ENCODE measurements at places on chromosomes 13 and 19.

DNA sequence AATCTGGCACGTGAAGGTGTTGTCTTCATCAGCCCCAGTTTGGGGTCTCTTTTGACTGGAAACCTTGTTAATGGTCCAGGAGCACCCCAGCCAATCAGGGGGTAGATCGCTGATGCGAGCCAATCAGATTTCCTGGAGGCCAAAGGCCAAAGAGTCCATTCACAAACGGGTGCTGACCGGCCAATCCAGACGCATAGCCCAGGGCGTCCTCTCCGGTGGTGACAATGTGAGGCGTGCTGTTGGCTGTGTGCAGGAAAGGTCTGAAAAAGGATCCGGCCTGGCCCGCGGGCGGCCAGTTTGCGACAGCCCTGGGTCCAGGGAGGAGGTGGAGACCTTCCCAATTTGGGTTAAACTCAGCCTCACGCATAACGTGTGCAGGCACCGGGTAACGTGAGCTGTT, 3.1 kb downstream of the MAST3 start:
- no peak for DNase-seq

GRCh38 chr19:30492586-30493270, 120.5 kb downstream of the ZNF536 start:
- DNase-seq, result no peak

DNA sequence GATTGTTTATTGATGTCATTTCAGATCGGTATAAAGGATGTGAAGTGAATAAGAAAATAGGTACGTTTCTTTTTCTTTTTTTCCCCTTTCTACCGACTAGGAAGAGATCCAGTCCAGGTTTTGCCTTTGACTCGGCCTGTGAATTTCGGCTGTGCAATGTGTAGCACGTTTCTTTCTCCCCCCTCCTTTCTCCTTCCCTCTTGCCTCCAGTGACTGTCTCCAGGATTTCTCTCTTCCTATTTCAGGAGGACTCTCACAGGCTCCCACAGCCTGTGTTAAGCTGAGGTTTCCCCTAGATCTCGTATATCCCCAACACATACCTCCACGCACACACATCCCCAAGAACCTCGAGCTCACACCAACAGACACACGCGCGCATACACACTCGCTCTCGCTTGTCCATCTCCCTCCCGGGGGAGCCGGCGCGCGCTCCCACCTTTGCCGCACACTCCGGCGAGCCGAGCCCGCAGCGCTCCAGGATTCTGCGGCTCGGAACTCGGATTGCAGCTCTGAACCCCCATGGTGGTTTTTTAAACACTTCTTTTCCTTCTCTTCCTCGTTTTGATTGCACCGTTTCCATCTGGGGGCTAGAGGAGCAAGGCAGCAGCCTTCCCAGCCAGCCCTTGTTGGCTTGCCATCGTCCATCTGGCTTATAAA, at the start of gene GPC6:
GPC6 (plus strand) TSS at position 185 of the 657 bp plus-strand sequence.
- no peak for DNase-seq

DNA sequence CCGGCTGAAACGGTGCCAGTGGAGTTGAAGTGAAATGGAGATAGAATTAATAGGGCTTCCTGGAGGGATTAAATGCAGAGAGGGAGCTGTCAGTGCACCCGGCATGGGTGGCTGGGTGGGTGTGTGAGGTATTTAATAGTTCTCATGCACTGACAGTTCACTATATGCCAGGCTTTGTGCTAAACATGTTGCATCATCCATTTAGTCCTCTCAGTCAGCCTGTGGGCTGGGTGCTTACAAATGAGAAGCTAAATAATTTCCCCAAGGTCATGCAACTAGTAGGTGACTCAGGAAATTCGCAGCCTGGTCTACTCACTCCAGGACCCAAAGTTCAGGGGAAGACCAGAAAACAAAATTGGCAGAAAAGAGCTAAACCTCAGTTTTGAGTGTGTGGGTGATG, 63.5 kb upstream of the SPATA13 start:
- no peak for DNase-seq

- no peak for DNase-seq
Observed at GRCh38 chr13:97727991-97728390, 225.5 kb upstream of the IPO5 start.

GRCh38 chr19:19643158-19644053, at the start of gene GMIP:
GMIP (minus strand) TSS chr19:19643657; CDS start chr19:19643529, 128 bp downstream.
- DNase-seq, result peak; percentile 89

GRCh38 chr19:28864577-28865042, 348.3 kb downstream of the UQCRFS1 start:
- no peak for DNase-seq

- no peak for DNase-seq
Observed at GRCh38 chr13:47298506-47298905, 401.7 kb upstream of the HTR2A start.

DNA sequence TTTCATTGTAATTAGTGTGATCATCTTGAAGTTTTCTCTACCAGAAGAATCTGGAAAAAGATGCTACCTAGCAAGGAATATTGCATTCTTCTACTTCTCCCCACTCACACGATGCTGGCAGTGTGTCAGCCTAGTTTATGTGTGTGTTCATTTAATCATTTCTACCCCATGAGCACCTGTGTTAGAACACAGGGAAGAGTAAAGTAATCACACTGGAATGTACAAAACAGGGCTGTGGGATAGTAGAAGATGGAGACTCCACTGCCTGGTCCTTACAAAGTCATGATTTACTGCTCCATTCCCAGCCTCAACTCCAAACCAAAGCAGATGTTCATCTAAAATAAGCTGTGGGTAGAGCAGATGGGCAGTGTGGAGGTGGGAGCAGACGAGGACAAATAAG, 47.7 kb upstream of the RGCC start:
- DNase-seq, result no peak

- DNase-seq, result no peak
Observed at GRCh38 chr13:109394311-109394988, 391.9 kb downstream of the IRS2 start.

DNA sequence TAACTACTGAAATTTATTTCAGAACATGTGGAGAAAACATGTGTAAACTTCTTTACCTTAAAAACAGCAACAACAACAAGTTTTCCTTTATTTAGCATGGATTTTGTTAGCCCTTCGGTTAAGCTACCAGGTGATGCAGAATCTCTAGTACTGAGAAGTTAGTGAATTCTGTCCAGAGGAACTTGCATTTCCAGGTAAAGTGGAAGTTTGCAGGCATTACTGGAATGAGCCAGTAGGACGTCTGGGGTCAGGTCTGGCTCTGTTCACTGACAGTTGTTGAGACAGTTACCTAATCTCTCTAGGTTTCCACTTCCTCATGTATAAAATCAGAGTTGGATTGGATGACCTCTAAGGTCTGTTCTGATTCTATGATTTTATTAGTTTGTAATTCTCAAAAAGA, 244.3 kb downstream of the OLFM4 start:
- DNase-seq, result no peak

- peak; percentile 79 for DNase-seq
Observed at GRCh38 chr13:114148521-114148855, 16.1 kb upstream of the RASA3 start.

DNA sequence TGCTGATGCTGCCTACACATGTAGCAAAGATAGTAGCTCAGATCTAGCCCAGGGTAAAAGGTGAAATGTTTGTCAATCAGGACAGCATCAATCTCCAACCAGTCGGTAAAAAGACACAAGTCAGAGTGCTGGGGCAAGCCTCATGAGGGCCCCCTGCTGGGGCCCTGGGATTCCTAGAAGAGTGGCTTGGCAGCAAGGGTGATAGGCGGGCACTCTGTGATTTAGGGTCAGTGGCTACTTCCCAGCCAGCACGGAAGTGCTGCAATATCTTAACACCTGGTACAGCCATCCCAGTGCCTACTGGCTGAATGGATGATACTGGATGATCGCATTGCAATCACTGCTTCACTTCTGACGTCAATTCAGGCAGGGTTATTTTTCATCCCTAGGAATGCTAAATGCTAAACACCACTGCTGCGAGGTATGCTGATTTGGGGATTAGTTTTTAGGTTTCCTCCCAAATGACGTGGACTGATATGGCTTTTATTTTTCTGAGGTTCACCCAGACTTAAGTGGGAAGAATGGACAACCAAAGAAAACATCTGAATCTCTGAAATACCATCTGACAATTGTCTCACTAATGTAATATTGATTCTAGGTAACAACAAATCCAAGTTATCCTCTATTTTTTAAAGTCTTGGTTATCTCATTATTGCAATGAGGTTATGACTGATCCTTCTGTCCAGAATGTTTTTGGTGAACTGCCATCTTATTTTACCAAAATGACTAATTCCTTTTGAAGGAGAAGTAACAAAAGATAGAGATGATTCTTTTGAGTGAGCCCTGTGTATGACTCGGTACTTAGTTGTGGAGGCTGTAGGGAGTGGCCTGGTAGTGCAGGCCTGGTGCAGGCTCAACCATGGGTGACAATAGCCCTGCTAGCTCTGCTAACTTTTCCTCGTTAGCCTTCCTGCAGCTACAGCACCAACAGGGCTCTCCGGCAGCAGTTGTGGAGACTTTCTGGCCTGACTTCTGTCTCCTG, 432.5 kb downstream of the FGF9 start:
- no peak for DNase-seq

DNA sequence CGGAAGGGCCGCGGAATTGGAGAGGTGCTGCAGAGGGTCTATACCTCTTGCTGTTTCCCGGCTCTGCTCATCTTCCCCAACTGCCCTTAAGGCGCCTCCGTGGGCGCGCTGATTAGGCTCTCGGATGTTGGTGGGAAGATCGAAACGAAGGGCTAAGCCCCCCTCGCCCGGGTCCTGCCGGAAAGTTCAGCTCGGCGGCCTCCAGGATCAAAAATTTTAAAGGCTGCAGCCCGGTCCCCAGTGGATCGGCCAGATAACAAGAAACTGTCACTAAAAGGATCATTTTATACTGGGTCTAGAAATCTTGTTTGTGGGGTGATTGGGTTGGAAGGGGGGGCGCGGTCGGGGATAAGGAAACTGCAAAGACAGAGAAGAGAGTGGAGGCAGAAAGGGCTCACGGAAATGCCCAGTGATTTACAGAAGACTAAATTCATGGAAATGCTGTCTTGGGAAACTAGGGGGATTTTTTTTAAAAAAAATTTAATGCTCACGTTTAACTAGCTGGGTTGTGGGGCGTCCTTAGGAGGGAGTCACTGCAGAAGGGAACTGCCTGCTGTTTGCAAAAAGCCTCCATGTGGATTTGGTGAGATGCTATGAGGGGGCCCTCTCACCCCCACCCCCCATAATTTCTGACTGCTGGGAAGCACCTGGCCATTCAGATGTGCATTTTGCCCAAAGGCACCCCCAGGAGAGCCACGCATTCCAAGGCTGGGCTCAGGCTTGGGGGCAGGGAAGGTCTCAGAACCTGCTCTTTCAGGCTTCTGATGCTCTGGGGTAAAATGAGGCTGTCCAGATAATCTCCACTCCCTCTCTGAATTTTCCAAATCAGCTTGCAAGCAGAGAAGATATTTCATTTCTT, 7.7 kb downstream of the CDX2 start:
- no peak for DNase-seq

GRCh38 chr19:2675892-2676291, 26.6 kb downstream of the GNG7 start:
- no peak for DNase-seq

DNA sequence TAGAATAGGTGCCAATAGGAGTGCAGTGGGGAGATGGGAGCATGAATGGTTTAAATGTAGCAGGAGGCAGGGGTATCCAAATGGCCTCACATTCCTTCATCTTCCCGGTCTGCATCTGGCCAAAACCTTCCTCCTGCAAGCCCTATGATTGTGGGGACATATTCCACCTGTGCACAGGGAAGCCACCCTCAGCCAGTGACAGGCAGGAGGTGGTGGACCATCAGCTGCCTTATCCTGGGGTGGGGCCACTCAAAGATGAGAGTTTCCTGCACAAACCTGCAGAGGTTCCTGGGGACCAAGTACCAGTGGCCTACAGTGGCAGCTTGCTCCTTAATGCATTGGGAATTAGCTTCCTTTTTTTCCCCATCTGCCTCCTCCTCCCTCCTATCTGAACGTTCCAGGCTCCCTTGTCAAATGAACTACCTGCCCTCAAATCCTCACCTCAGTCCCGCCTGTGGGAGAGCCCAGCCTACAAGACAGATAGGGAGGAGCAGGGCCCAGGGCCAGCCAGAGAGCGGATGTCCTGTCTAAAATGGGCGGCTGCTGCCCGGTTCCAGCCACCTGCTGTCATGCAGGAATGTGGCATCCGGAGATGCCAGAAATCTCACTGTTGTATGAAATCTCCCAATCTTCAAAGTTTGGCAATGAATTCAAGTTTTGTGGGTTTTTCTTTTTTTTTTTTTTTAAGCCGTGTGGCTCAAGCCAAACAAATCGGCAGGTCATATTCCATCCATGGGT, 85.0 kb downstream of the TSHZ3 start:
- no peak for DNase-seq

GRCh38 chr19:57746580-57747471, at the start of gene ZNF776:
ZNF776 (plus strand) TSS chr19:57746815; CDS start chr19:57747059, 244 bp downstream.
- DNase-seq, result peak; percentile 63

- DNase-seq, result no peak
Observed at GRCh38 chr19:8336072-8336569, 6.9 kb downstream of the KANK3 start.

- DNase-seq, result no peak
Observed at GRCh38 chr13:22112956-22113745, 442.3 kb downstream of the FGF9 start.

GRCh38 chr19:41695745-41696144, 7.7 kb upstream of the CEACAM7 start:
- no peak for DNase-seq

DNA sequence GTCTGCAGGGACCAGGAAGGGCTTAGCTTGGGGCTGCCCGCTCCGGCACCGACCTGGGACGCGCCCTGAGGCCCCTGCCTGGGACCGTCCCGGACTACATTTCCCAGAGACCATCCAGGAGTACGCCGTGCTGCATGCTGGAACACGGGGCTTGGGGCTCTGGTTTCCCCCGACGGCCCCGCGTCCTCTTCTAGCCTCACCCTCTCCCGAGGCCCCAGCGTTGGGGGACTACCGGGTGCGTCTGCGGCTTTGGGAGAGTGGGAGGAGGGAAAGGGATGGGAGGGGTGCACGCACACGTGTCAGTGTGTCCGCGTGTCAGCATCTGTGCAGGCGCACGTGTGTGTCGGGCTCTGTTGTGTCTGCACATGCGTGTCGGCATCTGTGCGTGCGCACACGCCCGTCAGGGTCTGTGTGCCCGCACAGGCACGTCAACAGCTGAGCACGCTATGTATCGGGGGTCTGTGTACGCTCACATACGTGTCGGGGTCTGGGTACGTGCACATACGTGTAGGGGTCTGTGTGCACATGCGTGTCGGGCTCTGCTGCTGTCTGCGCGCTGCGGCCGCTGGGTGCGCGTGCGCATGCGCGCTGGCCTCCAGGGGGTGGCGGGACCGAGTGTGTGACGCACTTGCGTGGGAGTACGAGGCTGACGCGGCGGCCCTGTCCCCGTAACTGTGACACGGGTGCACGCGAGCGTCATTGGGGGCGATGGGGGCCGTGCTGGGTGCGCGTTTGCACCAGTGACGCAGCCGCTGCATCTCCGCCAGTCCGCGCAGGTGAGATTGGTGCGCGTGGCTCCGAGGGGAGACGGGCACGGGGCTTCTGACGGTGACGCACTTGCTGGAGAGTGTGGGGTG, at the start of gene ZNF331:
ZNF331 (plus strand) TSS at position 625 of the 857 bp plus-strand sequence. CDS start 31,232 bp downstream, outside the sequence.
- DNase-seq, result peak; percentile 87

DNA sequence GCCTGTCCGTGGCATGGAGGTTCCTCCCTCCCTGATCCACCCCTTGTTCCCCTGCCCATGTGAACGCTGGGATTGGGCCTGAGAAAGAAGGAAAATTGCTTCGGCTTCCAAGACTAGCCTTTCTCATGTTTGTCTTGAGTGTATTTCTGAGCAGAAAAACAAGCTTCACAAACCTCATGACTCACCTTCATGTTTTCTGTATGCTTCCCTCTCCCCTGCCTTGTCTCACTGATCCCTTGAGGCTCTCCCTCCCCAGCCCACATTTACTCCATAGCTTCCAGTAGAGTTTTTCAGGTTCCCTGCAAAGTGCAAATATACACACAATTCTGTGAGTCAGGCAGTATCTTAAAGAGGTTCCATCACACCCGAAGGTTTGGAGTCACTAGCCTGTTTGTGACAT, 572.4 kb downstream of the UQCRFS1 start:
- no peak for DNase-seq
